ENCODE measurements at places on chromosomes 1 and 21. TPM values are rescaled to one million over a fixed set of nuclear protein-coding genes. Genes with fewer than 3 reads are reported as not detected.

Gene DISC1
- 12.9 TPM for total RNA-seq

- DNase-seq, result no peak
Observed at GRCh38 chr1:55610203-55610602, 395.0 kb upstream of the USP24 start.

DNA sequence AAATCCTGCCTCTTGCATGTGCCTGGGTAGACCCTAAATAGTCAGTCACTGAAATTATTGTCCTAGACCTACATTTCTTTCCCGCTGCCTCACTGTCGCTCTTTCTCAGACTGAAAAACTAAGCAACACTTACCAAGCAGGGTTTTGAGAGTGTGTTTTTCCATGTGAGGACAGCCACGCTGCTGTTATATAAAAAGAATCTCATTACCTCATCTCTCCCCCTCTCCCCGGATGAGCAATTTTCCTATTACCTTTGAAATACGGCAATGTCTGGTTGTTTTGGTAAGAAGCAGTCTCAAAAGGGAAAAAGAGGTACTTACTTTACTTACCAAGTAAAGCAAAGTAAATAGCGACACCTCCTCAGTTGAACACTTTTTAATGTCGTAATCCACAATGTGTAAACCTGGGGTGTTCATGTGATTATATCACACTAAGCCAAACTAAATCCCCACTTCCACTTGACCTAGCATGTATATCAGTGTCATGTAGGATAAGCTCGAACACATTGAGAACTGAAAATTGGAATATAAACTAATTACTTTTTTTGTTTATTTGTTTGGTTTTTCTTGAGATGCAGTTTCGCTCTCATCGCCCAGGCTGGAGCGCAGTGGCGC lies 12.2 kb upstream of the VN1R5 start:
- no peak for DNase-seq

GRCh38 chr1:19028110-19028509 lies 71.6 kb upstream of the IFFO2 start:
- DNase-seq, result peak; percentile 10

- no peak for DNase-seq
Observed at GRCh38 chr1:96723377-96723776, 1.8 kb downstream of the PTBP2 start.

DNA sequence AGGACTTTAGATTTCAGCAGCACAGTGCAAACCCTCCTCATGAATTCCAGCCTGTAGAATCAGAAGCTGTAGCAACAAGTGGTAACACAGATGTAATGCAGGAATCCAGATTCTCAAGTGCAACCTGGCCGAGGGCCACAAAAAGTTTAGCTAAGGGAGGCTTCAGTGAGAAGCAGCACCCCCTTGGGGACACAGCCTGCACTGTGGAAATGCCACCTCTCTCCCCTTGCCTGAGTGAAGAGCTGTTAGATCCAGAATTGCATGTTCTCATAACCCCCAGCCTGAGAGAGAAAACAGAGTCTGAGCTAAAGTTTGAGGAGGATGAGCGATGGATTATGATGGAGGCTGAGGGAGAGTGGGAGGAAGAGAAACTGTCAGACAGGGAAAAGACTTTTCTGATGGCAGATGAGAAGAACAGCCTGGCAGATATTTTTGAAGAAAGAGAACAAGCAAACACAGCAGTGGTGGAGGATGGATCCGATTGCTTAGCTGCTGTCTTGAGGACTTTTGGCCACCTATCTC lies 80.5 kb upstream of the BMP8A start:
- peak; percentile 69 for DNase-seq

GRCh38 chr1:172283766-172284165 lies 136.7 kb upstream of the C1orf105 start:
- no peak for DNase-seq

- DNase-seq, result no peak
Observed at GRCh38 chr21:28592205-28592865, 400.3 kb downstream of the LTN1 start.
